ENCODE measurements at places on chromosomes 7 and 10.

DNA sequence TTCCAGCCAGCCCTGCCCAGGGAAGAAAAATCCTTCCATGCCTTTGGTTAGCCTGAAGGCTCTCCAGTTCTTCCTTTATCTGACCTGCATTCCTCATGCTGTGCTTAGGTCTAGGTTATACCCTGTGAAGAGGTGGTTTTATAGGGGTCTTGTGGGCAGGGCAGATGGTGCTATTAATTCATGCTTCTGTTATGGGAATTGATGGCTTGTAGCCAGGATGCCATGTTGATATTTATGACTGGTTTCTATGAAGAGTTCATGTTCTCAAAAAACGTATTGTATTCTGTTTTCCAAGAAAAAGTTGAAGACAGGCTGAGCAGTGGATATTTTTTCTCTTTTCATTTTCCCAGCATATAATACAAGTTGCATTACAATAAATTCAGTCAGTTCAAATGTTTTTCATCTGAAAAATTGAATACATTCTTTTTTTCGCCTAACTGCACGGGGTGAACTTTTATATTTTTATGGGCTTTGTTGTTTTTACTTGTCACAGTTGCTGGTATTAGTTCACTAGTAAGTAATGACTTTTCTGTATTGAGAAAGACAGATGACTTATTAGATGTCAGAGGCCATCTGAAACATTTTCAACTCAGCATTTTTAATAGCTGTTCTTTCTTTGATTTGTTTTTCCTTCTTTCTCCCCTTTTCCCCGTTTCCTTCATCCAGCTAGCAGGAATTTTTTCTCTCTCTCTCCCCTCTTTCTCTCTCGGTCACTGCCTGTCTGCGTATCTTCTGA is 322.8 kb downstream of the LRMDA start:
- DNase-seq, result no peak

DNA sequence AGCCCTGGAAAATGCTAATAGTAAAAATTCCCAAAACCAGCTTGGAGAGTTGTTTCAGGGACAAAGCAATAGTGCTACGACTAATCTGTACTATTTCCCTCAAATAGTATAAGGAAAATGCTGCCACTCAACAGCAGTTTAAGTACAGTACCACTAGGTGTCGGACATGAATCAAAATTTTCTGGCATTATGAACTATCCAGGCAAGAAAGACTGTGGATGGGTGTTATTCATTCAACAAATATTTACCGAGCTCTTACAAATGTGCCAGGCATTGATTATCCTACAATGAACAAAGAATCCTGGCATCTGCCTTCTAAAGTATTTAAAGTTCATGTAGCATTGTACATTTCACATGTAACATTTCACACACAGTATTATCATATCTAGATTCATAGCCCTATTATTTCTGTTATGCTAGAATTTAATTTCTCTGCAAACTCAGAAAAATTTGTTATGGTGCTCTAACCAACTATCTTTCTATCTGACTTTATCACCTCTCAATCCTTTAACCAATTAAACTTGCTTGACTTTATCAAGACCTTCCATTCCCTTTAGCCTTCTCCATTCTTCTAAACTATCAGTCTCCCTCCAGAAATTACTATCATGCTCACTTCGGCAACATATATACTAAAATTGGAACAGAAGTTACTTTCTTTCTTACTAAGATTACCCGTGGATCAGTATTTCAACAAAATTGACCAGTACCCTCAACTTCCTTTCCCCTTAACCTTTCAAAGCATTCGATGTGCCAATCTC is 80.6 kb downstream of the ARHGAP21 start:
- no peak for DNase-seq

DNA sequence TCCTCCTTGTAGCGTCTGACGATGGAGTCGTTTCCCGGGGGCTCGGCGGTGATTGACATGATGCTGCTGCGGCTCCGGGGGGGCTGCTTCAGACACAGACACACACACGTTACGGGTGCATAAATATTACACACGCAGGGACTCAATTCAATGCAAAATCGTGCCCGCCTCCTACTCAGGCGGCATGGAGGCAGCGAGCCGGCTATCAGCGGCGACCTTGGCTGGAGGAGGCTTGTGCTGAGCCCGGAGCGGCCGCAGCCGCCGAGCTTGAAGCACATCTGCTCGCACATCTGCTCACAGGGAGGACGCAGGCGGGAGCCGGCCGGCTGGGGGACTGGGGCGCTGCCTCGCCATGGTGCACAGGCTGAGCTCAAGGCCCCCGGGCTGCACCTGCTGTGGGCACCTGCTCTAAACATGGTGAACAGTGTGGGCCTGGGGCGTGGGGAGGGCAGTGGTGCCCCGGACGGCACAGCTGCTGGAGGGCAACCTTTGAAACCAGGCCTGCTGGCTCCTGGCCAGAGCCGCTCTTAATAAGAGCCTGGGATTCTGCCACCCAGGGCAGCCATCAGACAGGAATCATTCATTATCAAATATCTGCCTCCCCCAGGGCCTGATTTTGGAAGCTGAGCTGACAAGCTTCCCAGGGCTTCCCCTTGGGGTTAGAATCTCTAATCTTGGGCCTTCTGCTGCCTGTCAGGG is 84.7 kb upstream of the GNA12 start:
- no peak for DNase-seq

- DNase-seq, result no peak
Measured at GRCh38 chr7:142519079-142520078, 229.9 kb upstream of the PRSS1 start.

GRCh38 chr7:1314908-1315450 is 82.3 kb downstream of the UNCX start:
- DNase-seq, result no peak

- no peak for DNase-seq
Measured at GRCh38 chr7:84138411-84138810, 56.2 kb downstream of the SEMA3A start.

- DNase-seq, result peak; percentile 41
Measured at GRCh38 chr7:155412416-155413253, 45.3 kb upstream of the EN2 start.

DNA sequence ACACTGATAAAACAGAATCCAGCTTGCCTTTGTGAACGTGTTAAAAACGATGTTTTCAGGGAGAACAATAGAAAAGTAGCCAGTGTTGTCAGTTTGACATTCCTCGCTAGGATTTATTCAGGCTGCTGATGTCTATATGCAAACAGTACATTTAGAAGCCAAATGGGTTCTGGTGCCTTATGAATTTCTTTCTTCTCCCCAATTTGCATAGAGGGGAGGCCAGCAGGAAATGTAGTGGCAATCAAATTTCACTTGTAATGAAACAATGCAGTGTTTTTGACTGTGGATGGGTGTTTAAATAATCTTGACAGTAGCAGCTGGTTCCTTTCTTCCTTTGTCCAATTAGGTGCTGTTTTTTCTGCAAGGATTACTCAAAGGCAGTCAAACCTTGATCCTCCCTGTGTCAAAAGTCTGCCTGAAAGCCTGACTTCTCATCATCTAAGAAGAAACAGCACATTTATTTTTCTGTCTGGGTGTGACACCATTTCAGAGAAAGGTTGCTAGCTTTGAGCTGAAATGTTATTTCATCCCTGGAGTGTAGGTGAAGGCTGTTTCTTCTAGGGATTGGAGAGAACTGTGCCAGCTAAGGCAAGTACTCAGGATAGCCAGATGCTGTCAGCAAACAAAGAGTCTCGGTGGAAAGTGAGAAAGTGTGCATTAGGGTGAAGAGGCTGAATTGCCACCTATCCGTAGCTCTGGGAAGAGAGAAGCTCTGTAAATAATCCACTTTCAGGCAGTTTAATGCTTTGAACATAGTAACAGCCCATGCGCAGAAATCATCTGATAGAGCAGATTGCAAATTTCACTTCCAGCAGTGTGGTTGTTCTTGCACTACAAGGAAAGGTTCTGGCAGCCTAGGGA is 36.6 kb upstream of the ZNRF2 start:
- DNase-seq, result no peak

GRCh38 chr7:1987084-1987535 is 245.6 kb downstream of the MAD1L1 start:
- no peak for DNase-seq
